ENCODE measurements at places on chromosomes 7 and 10.

DNA sequence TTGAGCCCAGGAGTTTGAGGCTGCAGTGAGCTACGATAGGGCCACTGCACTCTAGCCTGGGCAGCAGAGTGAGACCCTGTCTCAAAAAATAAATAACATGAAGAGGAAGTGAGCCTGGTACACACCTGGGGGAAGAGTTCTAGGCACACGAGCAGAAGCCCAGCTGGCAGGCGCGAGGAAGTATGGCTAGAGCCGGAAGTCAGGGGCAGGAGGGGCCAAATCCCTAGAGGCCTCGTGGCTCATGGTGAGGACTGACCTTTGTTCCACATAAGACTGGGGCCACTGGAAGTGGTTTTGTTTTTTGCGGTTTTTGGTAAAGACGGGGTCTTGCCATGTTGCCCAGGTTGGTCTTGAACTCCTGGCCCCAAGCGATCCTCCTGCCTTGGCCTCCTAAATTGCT, 117.6 kb downstream of the HIP1 start:
- no peak for DNase-seq

DNA sequence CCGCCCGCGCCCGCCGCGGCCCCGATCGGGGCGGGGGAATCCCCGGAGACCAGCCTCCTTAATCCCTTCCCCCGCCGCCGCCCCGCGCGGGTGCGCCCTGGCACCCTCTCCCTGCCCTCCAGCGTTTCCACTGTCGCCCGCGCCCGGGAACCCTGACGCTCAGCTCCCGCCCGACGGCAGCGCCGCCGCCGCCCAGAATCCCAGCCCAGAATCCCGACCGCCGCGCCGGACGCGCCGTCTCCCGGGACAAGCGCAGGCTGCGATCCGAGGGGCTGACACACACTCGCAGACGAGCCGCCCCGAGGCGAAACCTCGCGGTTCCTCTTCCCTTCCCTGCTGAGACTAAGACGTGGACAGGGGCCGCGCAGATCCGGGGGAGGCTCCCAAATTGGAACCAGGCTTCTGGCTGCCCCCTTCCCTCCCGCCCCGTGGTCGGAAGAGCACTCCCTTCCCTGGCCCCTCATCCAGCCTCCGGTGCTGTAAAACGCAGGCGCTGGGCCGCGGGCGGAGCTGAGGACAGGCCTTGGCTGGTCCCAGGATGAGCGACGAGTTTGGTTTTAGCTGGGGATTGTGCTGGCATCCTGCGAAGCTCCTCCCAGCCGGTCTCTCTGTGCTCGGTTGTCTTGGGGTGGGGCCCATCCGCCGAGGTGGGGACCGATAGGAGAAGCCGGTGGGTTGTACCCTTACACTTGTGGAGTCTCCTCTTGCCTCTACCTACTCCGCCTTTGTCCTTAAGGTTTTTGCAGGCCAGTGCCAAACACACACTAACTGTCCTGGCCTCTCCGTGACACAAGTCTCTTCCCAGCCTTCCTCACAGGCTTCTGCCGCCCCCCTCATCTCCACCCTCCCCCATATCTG, 1.1 kb downstream of the MARVELD1 start:
- DNase-seq, result peak; percentile 87

- DNase-seq, result peak; percentile 91
Observed at GRCh38 chr10:5446390-5446926, 34.1 kb downstream of the NET1 start.

DNA sequence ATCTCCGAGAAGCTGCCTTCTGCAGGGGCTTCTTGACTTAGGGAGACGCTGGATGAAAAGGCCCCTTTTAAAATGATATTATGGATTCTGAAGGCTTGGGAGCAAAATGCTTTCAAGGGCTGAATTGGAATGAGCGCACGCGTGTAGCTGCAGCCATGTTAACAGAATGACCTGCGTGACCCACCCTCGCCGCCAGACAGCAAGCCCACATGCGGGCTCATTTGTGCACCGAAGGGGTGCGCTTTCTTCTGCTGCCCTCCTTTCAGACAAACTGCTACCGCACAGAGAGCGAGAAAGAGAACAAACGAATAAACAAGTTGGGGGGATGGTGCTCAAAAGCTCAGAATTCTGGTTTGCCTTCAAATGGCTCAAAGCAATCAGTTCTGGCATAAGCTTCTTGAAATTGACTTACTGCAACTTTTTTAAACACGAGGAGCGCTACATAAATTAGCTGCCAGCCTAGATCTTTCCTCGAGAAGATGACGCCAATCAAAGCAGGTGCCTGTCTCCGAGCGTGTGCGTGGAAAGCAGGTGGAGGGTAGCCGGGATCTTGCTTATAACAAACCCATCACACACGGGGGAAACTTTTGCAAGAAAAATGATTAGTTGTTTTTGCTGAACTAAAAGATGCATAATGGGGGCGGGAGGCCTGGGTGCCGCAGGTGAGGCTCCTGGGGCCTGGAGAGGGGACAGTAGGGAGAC, 268.4 kb downstream of the MAD1L1 start:
- no peak for DNase-seq

DNA sequence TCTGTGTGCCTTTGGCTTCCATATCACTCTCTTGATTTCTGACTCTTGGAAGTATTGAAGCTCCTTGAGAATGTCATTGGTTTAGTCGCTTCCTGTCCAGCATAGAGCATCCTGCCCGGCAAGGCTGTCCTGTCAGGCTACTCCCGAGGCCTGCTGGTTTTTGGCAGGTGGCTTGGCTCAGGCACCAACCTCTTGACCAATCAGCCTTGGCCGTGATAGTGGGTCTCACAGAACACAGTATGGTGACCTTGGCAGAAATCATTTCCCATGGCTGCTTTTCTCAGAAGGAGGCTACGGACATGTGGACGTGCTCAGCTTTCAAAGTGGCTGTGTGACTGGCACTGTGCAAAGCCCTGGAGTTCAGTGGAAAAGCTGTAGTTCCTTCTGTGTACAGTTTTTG, 516.9 kb downstream of the REEP3 start:
- DNase-seq, result peak; percentile 30

GRCh38 chr10:92880233-92880861, 32.0 kb downstream of the EXOC6 start:
- no peak for DNase-seq

DNA sequence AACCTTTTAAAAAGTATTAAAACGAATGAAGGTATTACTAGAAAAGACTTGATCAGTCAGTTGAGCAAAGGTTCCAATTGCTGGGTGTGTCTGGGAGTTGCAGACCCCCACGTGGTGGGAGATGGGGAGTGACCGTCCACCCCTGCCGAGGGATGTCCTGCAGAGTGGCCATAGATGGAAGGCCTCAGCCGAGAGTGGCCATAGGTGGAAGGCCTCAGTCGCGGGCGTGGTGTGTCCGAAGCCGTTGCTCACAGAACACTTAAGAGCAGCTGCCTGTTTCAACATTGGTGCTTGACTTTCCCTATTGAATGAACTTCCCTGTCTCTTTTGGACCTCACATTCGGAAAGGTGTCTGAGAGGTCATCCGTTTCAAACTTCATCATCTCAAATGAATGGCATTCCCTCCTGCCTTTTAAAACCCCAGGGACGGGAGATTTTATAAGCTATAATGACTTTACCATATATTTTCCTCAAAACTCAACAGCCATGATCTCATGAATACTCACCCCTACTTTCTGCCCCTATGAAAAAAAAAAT, 69.4 kb downstream of the CAMK1D start:
- DNase-seq, result no peak

DNA sequence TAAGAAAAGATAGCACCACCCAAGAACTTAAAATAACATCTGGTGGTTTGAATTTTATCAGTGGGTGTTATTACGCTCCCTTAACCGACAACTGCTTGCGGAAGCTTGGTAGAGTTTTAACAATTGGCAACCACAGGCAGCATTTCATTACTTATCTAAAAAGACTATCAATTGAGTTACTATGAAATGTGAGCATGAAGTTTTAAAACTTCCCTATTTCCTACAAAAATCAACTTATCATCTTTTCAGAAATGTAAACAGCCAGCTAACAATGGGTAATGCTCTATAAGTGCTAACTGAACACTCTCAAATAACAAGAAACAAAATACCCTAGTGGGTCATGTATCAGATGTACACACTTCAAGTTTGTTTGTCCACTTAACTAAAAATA, 68.8 kb downstream of the OSBPL3 start:
- DNase-seq, result no peak
